ENCODE measurements at places on chromosomes 4 and X.

DNA sequence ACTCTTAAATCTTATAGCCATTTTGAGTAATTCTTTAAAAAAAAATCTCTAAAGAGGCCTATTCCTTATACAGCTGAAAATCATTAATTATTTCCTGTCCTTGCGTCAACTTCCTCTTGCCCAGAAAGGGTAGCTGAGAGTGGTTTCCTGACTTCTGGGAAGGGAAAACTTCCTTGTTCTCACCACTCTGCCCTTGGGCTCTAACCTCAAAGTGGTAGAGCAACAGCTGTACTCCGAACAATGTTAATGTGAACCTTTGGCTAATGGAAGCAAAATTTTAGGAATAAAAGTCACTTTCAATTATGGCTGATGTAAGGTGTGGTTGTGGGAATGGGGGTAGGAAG, 15.3 kb downstream of the KLHL2 start:
- DNase-seq = no peak

DNA sequence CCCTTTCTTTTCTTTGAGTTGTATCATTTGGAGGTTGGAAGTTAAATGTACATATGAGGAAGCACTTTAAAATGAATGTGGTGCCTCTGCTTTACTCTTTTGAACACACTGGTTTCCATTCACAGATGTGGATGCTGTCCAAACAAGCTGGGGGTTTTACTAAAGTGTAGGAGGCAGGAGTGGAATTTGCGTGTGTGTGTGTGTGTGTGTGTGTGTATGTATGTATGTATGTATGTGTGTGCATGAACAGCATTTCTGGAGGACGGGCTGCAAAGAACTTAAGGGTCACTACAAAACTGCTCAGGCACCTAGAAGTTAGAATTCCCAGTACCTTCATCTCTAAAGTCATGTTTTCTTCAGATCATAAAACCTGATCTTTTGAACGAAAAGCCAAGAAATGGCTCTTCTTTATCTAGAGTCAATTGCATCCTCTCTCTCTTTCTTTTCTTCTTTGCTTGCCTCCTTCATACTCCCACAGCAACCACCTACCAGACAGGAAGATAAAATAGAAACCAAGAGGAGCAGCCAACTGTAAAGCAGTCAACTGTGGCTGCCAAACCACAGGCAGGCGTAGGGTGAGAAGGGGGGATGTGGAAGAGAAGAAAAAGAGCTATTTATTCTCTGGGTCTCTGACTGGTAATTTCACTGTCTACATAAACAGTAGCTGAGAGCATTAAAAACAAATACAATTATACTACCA, 177.0 kb upstream of the RASGEF1B start:
- peak; percentile 63 for DNase-seq

DNA sequence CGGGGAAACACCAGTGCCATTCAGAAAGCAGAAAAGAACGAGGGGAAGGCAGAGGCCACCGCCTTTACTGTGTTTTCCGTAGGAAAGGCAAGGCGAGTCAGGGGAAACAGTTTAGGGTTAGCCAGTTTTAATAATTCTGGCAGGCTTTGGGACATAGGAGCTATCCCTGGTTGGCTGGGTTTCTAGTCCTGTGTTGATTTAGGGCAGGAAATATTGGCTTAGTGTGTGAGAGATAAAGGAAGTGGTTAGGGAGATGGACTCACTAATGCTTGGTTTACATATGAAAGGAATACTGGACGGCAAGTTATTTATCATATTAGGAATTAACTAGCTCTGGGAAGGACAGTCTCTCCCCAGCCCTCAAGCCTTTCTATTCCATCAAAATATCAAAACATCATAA, 53.1 kb downstream of the SYNPO2 start:
- DNase-seq = no peak

DNA sequence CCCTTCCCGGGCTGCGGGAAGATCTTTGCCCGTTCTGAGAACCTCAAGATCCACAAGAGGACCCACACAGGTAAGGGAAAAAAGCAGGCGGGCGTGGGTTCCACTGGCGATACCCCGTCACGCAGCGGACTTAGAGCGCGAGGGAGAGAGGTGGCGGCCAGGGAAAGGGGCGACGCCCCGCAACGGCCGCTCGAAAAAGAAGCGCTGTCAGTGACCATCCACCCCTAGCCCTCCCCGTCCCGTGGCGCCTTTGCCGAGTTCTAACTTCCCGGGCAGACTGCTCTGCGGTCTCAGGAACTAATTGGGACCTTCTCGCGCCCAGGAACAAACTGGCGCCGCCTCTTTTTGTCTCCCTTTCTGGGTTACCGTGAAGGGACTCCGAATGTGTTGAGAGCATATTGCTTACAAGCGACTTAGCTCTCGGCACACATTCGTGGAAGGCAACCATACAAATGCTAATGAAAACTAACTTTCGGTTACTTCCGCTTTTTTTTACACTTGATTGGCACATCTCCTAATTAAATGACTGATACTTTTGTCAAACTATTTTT, 1.8 kb downstream of the ZIC3 start:
- no peak for DNase-seq

DNA sequence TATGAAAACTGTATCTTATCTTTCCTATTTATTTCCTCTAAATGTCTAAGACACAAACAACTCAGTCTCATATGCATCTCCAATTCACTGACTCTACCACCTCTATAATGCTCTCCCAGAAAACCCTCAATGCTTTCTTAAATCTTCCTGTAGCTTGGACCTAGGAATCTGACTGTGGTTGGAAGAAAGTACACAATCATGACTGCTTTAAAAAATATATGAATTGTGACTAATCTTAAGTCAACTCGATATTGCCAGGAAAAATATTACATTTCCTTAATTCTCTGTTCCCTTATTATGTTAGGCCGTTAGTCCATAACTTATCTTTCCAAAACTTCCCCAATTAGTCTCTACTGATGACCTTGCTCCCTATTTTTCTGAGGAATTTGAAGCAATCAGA, 87.0 kb downstream of the SPCS3 start:
- no peak for DNase-seq

DNA sequence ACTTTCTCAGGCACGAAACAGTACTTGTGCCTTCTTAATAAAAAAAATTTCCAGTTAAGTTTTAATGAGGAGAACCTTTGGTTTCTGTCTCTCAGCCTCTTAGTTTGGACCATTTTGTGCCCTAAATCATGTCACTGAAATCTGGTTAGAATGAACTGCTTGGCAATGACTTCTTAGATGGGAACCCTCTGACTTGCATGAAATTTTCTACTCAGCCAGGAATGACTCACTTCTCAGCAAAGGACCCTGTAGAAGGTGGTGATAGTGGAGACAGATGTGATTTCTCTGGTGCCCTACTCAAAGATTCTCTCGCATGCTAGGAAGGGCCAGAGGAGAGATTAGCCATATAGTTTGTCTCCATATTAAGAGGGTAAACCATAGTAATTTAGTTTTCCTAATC, 50.5 kb downstream of the RASL11B start:
- no peak for DNase-seq

DNA sequence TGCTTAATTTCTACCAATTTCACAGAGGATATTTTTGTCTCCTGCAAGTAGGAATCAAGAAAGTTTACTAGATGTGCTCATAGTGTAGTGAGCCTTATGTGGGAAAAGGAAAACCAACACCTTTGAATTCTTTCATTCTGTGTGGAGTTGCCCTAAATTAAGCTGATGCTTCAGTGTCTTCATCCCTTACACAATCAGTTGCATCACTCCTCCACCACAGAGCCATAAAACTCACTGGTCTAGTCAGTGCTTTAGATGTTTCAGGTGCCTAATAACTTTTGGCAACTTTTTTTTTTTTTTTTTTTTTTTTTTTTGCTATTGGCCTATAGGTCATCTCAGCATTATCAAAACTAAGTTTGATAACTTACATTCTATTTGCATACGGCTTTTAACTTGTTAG, 41.5 kb downstream of the HHIP start:
- no peak for DNase-seq

DNA sequence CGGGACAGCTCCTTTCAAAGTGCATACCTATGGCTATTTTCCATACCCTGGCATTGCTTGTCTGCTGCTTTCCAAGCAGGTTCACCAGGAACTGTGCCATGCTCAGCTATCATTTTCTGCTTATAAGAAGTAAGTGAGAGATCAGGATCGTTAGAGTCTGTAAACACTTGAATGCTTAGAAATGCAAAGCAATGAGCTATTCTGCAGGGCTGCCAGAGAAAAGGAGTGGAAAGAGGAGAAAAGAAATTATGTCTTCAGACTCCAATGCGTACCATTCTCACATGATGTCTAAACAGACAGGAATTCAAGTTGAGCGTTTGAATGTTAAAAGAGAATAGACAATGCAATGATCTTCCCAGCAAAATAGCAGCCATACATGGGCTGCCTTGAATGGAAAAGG, 245.5 kb upstream of the SLC7A11 start:
- no peak for DNase-seq

- no peak for DNase-seq
Measured at GRCh38 chr4:95549246-95550114, 707 bp upstream of the UNC5C start.

GRCh38 chrX:131067846-131068745, 9.9 kb downstream of the ARHGAP36 start:
- no peak for DNase-seq

GRCh38 chr4:113781439-113782040, 20.0 kb upstream of the CAMK2D start:
- DNase-seq = no peak

DNA sequence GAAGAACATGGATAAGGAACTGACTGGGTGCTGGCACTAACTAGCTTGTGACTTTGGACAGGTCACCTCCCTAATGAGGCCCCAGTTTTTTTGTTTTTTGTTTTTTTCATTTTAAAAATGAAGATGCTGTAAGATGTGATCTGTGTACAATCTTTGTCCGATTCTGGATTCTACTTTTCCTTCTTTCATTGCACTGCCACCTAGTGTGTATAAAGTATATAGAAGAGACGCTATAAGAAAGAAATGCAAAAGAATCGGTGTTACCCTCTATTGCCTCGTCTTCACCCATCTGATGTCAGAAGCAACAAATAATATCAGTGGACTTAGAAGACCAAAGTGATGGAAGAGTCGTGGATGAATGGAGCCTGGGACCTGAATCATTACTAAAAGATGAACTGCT, 58.6 kb upstream of the P2RY10 start:
- no peak for DNase-seq
